Mucosa of descending colon (tissue), 3 donors: ENCODE measurements at places on chromosomes 16 and 17. TPM values are rescaled to one million over a fixed set of nuclear protein-coding genes. Genes with fewer than 3 reads are reported as not detected.

DNA sequence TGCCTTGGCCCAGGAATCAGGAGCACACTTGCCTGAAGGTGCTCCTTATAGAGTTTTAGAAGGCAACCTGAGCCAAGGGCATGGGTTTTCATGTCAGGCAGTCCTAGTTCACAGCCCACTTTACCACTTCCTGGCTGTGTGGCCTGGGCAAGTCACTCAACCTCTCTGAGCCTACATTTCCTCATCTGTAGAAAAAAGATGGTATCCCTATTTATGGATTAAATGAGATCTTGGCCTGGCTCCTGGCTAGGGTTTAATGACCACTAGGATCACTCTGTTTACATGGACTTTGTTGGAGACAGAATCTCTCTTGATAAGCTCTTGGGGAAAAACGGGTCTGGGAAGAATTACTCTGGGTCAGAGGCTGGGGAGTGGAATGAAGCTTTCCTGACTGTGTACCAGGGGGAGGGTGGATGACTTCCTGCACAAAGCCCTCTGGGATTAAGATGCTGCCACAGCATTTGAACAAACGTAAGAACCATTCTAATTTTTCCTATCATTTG lies 2.3 kb downstream of the MT2A start:
- no peak for DNase-seq

- no peak for DNase-seq
Measured at GRCh38 chr17:78789149-78789662, 7.1 kb upstream of the CYTH1 start.

- no peak for DNase-seq
Measured at GRCh38 chr17:16910341-16910740, 61.6 kb downstream of the TNFRSF13B start.

DNA sequence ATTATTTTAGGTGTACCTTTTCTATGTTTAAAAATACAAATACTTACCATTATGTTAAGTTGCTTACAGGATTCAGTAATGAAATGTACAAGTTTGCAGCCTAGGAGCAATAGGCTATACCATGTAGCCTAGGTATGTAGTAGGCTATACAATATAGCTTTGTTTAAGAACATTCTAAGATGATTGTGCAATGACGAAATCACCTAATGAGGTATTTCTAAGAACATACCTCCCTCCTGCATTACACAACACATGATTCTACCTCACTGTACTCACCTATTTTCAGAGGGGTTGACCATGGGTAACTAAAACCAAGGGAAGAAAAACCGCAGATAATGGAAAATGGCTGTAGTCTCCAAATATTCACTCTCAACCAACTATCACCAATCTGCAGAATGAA lies 35.3 kb upstream of the TBC1D3K start:
- no peak for DNase-seq

- no peak for DNase-seq
Measured at GRCh38 chr17:80941743-80942422, 49.8 kb upstream of the CHMP6 start.

DNA sequence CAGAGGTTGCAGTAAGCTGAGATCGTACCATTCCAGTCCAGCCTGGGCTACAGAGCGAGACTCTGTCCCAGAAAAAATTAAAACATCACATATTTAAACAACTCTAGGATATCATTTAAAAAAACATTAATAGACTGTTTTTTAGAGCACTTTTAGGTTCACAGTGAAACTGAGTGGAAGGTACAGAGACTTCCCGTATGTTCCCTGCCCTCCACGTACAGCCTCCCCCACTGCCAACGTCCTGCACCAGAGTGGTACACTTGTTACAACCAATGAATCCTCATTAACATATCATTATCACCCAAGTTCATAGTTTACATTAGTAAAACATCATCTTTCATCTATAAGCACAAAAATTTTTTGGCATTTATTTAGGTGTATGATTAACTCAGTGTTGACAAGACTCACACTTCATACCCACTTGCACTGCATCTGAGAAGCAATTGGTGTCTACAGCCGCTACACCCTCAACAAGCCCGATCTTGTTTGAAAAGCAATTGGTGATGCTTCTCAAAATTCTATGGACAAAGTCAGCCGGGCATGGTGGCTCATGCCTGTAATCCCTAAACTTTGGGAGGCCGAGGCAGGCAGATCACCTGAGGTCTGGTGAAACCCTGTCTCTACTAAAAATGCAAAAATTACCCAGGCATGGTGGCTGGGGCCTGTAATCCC lies 39.9 kb upstream of the STH start:
- DNase-seq, result no peak

The ACSM5 gene
- total RNA-seq, result 5.1 TPM

The NPIPA3 gene
- total RNA-seq, result 1.1 TPM

The TM4SF5 gene
- total RNA-seq, result 20.7 TPM

The ABCC6 gene
- total RNA-seq, result 26.4 TPM

The ADAMTS18 gene
- total RNA-seq, result not detected
